ENCODE measurements at places on chromosomes 11 and 22. TPM values are rescaled to one million over a fixed set of nuclear protein-coding genes. Genes with fewer than 3 reads are reported as not detected.

Gene CRYBA4
- not detected for total RNA-seq

Gene KDM4E
- total RNA-seq: not detected

Gene TTC36
- 0.42 TPM for total RNA-seq

Gene ACTN3
- 5.3 TPM for total RNA-seq

Gene ZNF215
- 7.7 TPM for total RNA-seq

Gene GTSE1
- 59.5 TPM for total RNA-seq

Gene TBC1D10A
- total RNA-seq: 15.3 TPM

DNA sequence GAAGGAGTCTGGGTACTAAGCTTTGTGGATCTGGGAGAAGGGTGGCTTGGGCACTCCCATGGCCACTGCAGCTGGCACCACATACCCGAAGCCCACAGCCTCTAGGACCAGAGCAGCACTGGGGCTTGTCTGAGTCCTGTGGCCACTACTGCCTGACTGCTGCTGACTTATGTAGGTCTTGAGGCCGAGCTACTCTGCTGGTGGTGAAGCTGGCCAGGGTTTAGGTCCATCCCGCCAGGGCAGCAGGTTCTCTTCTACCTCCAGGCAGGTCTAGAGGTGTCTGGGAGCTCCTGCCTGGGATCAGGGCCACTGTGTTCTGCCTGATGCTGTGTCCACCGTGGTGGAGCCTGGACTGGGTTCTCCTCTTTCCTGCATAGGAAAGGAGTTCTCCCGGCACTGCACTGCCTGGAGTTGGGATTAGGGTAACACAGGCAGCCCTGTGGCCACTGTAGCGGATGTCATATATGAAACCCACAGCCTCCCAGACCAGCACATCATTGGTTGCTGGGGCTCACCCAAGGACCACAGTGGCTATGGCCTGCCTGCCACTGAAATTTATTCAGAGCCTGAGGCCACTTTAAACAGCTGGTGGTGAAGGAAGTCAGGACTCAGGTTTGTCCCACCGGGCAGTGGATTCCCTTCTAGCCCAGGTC is 109.8 kb upstream of the SERPIND1 start:
- no peak overlapping the region for H3K4me3 ChIP-seq
- peaks cover 8% of the 10 kb centered on the region for H3K27me3 ChIP-seq
- DNase-seq: peak; percentile 31
- no peak overlapping the region for H3K27ac ChIP-seq

DNA sequence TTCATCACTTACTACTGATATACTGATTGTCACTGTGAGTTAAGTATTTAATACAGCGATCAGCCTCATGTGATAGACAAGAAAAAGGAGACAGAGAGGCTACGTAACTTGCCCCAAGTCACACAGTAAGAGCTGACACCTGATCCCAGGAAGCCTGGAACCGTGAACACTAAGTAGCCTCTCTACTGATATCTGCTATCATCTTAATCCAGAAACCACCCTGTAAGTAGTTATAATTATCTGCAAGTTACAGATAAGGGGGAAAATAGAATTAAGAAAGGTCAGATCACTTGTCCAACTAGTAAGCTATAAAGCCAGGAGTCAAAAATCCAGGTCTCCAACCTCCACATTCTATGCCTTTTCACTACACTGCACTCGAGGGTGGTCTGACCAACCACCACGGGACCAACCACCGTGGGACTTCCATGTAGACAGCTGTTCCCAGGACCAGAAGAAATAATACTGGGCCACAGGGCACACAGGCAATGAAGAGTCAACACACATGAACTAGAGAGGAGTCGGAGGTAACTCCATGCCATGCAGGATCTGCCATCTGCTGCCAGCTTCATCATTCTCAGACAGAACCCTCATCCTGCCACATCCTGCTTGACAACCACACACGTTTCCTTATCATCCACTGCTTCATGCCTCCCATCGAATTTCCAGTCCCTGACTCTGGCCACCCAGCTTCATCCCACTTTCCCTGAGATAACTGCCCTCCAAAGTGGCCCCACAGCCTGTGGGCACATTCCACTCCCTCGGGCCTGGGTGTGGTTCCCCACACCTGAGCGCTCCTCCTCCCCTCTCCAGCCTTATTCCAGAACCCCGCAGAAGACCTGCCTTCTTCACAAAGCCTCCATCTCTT is 58.6 kb downstream of the MICAL3 start:
- peaks cover 28% of the 10 kb centered on the region for H3K27me3 ChIP-seq
- no peak for DNase-seq
- no peak overlapping the region for H3K4me3 ChIP-seq
- no peak overlapping the region for H3K27ac ChIP-seq

DNA sequence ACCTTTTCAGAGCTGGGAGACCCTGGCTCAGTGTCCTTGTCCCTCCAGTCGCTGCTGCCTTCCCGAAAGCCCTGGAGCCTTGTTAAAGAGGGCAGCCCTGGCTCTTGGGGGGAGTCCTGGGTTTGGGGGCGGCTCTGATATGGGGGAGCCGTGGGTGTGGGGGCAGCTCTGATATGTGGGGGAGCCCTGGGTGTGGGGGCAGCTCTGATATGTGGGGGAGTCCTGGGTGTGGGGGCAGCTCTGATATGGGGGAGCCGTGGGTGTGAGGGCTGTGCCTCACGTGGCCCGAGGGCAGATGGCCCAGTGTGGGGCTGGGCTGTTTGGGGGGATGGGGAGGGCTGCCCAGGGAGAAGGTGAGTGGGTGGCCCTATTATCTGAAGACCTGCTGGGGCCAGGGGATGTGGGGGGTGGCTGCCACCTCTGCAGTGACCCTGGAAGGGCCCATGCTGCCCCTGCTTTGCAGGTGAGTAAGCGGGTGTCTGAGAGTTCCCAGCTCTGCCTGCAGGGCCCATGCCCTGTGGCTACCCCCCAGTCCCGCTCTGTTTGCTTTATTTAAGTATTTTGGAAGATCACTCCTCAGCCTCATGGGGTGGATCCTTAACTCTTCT is 30.9 kb upstream of the GRAMD4 start:
- peak; percentile 44 for DNase-seq
- no peak overlapping the region for H3K4me3 ChIP-seq
- no peaks in the 10 kb centered on the region for H3K27me3 ChIP-seq
- H3K36me3 ChIP-seq: no peaks in the 10 kb centered on the region
- peaks cover 12% of the 10 kb centered on the region for H3K4me1 ChIP-seq

DNA sequence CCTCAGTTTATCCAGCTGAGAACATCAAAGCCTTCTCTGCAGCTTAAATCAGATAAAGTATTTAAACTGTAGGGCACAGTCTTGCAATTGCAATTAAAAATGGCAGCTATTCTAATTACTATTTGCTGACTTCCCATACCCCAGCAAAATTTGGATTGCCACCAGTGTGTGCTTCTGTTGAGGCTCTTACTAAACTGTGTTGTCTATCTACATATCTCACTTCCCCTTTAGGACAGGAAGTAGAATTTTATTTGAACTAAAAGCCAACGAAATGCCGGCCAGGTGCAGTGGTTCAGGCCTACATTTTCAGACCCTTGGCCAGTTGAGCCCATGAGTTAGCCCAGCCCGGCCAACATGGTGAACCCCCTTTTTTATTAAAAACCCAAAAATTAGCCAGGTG is 7.1 kb downstream of the SAA4 start:
- H3K27me3 ChIP-seq: no peaks in the 10 kb centered on the region
- no peaks in the 10 kb centered on the region for H3K4me1 ChIP-seq
- H3K4me3 ChIP-seq: no peak overlapping the region
- no peak for DNase-seq

GRCh38 chr11:2484576-2485125 is 39.8 kb downstream of the KCNQ1 start:
- H3K4me3 ChIP-seq: no peak overlapping the region
- H3K27me3 ChIP-seq: peaks cover 50% of the 10 kb centered on the region
- no peak overlapping the region for H3K27ac ChIP-seq
- no peaks in the 10 kb centered on the region for H3K36me3 ChIP-seq
- H3K4me1 ChIP-seq: no peaks in the 10 kb centered on the region

- H3K27ac ChIP-seq: peak overlapping the region; percentile 94
- no peak for DNase-seq
- H3K4me1 ChIP-seq: no peaks in the 10 kb centered on the region
- H3K27me3 ChIP-seq: no peaks in the 10 kb centered on the region
- no peak overlapping the region for H3K4me3 ChIP-seq
- no peaks in the 10 kb centered on the region for H3K36me3 ChIP-seq
These were observed 15.8 kb downstream of the LINC01488 start for GRCh38 chr11:69497221-69497787.

DNA sequence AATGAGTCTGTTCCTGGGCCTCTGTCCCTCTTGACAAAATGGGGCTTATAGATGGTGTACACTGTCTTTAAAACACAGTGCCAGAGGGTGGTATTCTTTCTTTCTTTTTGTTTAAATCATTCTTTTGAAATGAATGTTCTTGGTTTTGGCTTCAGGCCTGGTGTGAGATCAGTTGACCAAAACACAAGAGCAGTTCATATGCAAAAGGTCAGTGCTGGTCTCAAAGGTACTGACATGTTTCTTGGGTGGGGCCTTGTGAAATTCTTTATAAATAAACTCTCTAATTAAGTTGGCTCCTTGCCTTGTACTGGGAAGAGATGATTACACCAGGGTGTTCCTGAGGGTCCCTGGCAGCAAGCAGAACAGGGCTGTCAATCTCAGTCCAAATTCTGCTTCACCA is 110.0 kb downstream of the FBXO7 start:
- no peak for DNase-seq
- H3K4me3 ChIP-seq: no peak overlapping the region
- H3K36me3 ChIP-seq: no peaks in the 10 kb centered on the region
- H3K27ac ChIP-seq: no peak overlapping the region
- no peaks in the 10 kb centered on the region for H3K27me3 ChIP-seq
- H3K4me1 ChIP-seq: no peaks in the 10 kb centered on the region

DNA sequence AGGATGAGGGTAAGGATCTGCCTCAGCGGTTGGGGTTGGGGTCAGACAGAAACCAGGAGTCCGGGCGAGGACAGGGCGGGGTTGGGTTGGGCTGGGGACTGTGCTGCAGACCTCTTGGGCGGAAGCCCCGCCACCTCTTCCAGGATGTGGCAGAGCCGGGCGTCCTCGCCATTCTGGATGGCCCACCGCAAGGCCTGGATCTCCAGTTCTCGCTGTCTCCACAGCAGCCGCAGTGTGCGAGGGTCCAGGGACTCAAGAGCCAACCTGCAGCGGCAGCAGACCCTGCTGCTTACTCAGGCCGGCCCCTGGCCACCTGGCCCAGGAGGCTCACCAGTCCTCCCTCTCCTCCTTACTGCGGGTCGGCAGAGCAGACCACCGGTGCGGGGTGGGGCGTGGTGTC is 2.0 kb downstream of the LMNTD2 start:
- no peak overlapping the region for H3K27ac ChIP-seq
- peaks cover 8% of the 10 kb centered on the region for H3K36me3 ChIP-seq
- peaks cover 32% of the 10 kb centered on the region for H3K27me3 ChIP-seq
- H3K4me3 ChIP-seq: no peak overlapping the region

DNA sequence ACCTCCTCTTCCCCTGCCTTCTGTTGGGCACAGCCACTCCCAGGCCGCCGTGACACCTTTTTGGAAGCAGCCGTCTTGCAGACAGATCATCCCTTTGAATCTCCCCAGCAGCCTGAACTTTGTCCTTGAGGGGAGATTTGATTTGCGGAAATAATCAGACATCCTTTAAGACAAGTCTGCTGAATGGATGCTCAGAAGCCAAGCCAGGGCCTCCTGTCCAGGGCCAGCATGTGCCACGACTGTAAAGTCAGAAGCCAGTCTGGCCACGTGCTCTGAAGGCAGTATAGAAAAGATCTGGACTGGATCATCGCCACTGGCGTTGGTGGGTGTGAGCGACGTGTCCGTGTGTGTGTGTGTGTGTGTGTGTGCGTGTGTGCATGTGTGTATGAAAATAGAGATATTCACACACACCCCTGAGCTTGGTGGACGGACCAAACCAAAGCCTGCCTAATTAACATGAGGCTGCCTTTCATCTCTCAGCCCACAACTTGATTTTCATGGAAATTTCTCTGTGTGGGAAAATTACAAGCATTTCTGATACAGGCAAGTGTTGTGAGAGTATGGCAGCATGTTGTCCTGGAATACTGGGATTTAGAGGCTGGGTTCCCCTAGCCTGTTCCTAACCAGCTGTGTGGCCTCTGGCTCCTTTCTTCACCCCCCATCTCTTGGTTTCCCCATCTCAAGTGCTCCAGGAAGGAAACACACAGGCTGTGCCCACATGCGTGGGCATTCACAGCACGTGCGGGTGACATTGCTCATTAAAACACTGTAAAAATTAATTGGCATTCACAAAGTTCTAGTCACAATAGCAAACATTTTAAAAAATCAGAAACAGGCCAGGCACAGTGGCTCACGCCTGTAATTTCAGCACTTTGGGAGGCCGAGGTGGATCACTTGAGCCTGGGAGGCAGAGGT is 61.8 kb upstream of the WNT7B start:
- no peak overlapping the region for H3K27ac ChIP-seq
- DNase-seq: peak; percentile 39
- no peak overlapping the region for H3K4me3 ChIP-seq
- peaks cover 3% of the 10 kb centered on the region for H3K4me1 ChIP-seq
- H3K27me3 ChIP-seq: peaks cover 5% of the 10 kb centered on the region
- H3K36me3 ChIP-seq: no peaks in the 10 kb centered on the region

GRCh38 chr11:126560221-126560620 is 204.7 kb downstream of the ST3GAL4 start:
- no peaks in the 10 kb centered on the region for H3K36me3 ChIP-seq
- DNase-seq: no peak
- H3K4me3 ChIP-seq: no peak overlapping the region

- no peaks in the 10 kb centered on the region for H3K27me3 ChIP-seq
- H3K36me3 ChIP-seq: no peaks in the 10 kb centered on the region
- DNase-seq: no peak
- no peak overlapping the region for H3K27ac ChIP-seq
- no peak overlapping the region for H3K4me3 ChIP-seq
- H3K4me1 ChIP-seq: no peaks in the 10 kb centered on the region
These were observed 77.4 kb downstream of the FAM168A start for GRCh38 chr11:73520353-73521061.

GRCh38 chr11:59218319-59218718 is 5.6 kb upstream of the MPEG1 start:
- no peaks in the 10 kb centered on the region for H3K36me3 ChIP-seq
- H3K27ac ChIP-seq: no peak overlapping the region
- H3K4me3 ChIP-seq: no peak overlapping the region

DNA sequence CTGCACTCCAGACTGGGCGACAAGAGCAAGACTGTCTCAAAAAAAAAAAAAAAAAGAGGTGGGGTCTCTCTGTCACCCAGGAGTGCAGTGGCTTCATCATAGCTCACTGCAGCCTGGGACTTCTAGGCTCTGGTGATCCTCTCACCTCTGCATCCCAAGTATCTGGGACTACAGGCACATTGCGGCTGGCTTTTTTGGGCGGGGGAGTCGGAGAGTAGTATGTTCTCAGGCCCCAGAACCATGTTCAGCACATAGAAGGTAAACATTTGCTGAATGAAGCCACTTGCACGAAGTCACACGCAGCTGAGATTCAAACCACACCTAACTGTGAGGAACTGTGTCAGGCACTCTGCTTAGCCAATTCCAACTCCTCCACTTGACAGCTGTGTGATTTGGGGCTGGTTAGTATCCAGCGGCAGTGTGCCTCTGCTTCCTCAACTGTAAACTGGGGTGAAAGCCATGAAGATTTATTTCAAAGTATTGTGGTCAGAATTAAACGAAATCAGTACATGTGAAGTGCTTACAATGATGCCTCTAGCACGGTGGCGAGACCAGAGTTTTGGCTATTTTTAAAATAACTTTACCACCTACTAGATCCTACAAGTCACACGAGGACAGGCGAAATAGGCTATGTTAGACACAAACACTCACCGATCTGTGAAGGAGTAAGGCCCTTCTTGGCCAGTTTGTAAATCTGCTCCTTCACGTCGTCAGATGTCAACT is 789 bp downstream of the RPS13 start:
- DNase-seq: no peak
- H3K4me3 ChIP-seq: peak overlapping the region; percentile 95
- H3K4me1 ChIP-seq: peaks cover 7% of the 10 kb centered on the region
- no peaks in the 10 kb centered on the region for H3K27me3 ChIP-seq

- H3K4me1 ChIP-seq: peaks cover 44% of the 10 kb centered on the region
- H3K27ac ChIP-seq: no peak overlapping the region
- H3K36me3 ChIP-seq: no peaks in the 10 kb centered on the region
- DNase-seq: peak; percentile 79
- H3K4me3 ChIP-seq: no peak overlapping the region
- peaks cover 24% of the 10 kb centered on the region for H3K27me3 ChIP-seq
These were observed 37.1 kb upstream of the OLFML1 start for GRCh38 chr11:7448201-7448600.
